Right kidney (tissue), 9 donors: ENCODE measurements at places on chromosomes 3 and 15.

- no peak for DNase-seq
Observed at GRCh38 chr3:40642812-40643211, 118.1 kb downstream of the ZNF621 start.

DNA sequence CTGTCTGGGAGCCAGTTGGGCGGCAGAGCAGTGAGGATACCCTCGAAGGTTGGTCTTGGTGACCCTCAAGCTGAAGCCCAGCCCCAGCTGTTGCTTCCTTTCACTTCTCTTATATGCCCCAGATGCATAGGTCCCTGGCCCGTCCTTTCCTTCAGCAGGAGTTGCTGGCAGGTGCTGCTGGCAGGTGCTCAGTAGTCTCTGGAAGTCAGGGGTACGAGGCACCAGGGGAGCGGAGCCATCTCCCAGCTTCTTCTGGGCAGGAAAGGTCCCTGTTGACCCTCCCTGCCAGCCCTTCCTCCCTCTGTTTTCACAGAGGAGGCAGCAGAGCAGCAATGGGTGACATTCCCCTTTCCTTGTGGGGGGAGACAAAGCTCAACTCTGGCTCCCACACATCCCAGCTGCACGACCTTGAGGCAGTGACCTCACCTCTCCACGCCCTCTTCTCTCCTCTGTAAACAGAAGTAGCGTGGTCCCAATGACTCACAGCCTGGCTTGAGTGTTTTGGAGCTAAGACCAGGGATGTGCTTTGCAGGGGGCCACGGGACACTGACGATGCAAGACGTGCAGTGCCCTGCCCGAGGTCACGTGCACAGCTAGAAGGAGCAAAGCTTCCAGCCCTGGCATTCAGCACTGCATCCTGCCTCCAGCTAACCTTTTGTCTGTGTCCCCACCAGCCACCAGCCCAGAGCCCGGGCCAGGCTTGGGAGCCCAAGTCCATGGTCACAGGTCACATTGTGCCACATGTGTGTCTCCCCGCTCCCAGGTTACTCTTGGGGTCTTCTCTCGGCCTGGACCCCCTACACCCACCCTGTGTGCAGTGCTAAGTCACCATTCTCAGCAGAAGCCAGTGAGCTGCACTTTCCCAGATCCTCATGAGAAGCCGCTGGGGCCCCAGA, 49.7 kb downstream of the SLC6A6 start:
- no peak for DNase-seq

DNA sequence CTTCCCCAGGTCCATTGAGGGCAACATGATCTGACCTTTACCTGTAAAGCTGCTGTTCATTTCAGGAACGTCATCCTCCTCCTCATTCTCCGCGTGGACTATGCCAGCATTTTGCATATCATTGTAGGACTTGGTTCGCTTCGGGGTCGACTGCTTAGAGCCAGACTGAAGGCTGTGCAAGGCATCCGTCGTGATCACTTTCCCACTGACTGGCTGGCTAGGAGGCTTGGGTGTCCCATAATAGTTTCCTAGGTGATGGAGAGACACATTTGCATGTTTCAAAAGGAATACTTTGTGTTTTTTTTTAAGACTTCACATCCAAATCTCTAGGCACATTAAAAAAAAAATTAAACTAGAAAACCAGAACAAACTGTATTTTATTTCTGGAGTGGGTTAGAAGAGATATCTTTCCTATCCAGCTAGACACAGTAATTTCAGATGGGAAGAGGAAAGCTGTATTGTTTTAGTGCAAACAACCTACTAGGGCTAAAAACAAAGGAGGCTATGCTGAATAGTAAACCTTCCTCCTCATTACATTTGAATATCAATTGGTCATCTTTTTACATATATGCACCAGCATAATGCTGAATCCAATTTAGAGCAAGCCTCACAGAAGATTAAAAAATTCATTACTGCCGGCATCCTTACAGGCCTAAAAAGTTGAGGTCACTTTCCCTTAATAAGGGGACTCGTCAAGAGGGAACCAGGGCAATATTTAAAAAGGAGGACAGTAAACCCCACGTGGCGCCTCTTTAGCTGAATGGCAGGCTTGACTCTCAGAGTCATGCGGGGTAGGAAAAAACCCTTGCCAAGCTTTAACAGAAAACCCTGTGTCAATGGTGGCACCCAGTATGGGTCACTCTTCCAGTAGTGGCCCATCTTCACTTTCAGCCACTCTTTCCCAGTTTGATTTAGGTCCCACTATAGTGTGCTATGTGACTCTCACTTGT, 559.9 kb downstream of the MAGI1 start:
- no peak for DNase-seq

- no peak for DNase-seq
Observed at GRCh38 chr3:64344721-64345207, 119.5 kb upstream of the PRICKLE2 start.

- DNase-seq = no peak
Observed at GRCh38 chr3:16299746-16300145, 34.7 kb downstream of the OXNAD1 start.

DNA sequence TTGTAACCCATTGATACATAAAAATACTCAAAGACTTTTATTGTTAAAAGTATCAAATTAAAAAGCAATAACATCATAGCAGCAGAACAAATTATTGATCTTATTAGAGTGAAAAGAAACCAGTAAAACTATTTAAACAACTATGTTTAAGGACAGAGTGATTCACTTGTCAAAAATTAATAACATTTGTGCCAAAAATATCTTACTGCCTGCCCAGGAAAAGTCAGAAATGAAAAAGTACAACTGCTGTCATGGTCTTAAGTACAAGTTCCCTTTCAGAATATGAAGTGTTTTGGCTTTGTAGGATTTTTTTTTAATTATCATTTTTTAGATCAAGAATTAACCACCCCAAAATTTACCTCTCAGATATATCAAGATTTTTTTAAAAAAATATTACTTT, 3.4 kb downstream of the IFT57 start:
- no peak for DNase-seq

DNA sequence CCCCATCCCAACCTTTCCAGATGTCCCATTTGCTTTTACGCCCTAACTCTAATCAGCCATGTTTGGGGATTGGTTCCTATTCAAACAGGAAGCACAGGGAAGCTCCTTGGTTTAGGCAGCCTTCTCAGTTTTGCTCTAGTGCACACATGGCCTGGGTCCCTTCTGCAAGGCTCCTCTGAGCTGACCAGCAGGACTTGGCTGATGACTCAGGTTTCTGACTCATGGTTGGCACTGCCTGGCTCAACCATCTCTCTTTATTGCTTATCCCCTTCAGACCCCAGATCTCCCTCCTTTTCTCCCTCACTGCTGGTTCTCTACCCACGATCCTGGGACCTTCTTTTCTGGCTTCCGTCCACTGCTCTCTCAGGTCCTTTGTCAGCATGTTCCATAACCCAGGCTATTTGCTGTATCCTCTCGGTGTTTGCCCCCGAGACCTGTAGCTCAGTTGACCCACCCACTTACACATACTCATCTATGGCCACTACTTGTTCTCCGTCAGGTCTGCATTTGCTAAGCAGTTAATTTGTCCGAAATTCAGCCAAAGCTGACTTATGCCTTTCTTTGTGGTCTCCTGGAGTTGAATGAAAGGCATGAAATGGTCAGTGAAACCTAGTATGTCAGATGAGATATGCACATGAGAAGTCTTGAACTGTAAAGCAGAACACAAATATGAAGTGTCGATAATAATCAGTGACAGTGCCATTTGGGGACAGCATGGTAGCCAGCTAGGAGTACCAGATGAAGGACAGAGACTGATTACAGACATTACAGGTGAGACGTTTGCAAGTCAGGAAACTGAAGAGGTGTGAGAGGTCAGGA, 323.5 kb upstream of the ROPN1 start:
- no peak for DNase-seq

GRCh38 chr15:45790325-45790943, 155.6 kb downstream of the SQOR start:
- DNase-seq = no peak

GRCh38 chr3:186259612-186260383, 102.2 kb downstream of the DGKG start:
- DNase-seq = peak; percentile 48

DNA sequence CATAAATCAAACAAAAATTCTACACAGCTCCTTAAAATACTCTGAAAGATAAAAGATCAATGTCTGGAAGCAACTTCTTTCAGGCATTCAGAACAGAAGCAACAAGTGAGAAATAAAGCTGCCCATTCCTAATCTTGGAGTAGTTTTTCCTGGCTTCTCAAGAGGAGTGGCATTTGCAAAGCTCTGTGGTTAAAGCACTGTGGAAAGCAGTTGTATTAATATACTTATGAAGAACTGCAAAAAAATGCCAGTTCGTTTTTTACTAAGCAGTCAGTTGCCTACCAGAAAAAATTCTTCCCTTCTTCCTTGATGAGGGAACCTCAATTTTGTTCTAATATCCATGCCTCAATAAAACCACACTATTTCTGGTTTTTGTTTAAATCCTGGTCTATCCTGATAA, 197.8 kb downstream of the TNIK start:
- DNase-seq = no peak

GRCh38 chr3:124630960-124631359, 99.3 kb upstream of the UMPS start:
- no peak for DNase-seq

DNA sequence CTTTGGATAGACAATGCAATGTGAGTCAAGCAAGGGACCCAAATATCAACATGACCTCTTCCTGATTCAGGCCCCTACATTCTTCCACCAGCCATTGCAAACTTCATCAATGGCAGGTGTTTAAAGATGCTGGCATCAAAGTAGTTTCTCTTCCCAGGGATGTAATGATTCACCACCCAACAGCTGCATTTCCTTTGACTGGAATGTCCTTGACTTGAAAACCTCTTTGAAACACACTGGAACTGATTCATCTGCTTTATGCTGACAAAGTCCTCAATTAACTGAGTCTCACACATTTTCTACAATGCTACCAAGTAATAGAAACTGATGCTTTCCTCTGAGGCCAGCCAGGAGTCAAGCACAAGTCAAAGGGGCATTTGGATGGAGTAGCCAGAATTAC, 385.5 kb downstream of the GBE1 start:
- DNase-seq = no peak

DNA sequence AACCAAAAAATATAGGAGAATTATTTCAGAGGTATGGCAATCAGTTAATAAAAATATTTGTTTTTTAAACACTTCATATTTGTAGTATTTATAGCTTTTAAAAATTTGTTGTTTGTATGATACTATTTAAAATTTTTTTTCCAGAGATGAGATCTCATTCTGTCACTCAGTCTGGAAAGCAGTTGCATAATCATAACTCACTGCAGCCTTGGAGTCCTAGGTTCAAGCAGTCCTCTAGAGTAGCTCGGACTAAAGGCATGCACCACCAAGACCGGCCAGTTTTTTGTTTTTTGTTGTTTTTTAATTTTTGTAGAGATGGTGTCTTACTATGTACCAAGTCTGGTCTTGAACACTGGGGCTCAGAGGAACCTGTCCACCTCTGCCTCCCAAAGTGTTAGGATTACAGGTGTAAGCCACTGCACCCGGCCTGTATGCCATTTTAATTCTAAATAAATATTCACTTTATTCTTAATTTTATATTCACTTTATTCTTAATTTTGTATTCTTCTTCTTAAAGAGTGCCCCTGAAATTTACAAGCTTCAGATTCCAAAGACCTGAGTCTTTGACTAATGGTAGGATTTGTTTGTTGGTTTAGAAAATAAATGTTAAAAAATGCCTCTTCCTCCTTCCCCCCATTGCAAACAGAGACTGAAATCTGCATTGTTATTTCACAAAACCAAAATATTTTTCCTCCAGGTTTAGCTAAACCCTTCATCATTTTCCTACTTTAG, 9.4 kb downstream of the TGFBR2 start:
- no peak for DNase-seq

DNA sequence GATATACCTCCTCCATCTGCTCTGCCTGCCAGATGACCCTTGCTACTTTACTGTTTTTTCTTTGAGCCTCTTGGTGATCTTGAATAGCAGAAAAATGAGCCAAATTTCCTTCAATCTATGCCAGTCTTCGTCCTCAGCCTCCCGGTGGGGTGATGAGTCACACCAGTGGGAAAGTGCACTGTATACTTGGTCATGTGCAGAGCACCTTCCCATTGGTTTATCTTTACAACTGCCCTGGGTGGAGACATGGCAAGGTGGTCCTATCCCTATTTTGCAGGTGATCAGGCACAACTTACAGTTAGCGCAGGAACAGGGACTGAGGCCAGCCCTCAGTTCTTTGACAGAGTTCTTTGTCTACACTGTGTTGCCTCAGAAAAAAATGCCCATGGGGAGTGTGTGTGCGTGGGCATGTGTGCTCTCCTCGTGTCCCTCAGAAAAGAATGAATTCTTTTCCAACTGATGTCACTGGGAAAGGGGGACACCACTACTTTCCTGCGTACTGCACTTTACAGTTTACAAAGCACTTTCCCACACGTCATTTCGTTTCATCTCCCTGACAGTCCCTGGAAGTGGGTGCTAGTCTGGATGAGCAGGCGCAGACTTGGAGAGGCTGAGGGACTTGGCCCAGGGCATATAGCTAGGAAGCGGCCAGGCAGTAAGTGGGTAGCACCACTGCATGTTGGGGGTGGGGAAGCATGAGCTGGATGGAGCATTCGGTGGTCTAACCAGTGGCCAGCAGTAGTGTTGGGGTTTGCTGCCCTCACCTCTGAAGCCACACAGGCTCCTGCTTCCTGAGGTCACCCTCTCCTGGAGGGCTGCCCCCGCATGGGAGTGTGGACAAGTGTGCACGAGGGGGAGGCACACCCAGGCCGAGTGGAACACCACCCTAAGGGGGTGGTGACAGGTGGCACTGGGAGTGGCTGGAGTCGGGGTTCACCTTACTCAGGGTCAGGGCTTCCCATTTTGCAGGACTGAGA, 24.1 kb downstream of the SMAD3 start:
- DNase-seq = no peak

- no peak for DNase-seq
Observed at GRCh38 chr3:14407203-14407602, 4.8 kb downstream of the SLC6A6 start.

GRCh38 chr3:16490062-16490619, 23.4 kb downstream of the RFTN1 start:
- DNase-seq = no peak

DNA sequence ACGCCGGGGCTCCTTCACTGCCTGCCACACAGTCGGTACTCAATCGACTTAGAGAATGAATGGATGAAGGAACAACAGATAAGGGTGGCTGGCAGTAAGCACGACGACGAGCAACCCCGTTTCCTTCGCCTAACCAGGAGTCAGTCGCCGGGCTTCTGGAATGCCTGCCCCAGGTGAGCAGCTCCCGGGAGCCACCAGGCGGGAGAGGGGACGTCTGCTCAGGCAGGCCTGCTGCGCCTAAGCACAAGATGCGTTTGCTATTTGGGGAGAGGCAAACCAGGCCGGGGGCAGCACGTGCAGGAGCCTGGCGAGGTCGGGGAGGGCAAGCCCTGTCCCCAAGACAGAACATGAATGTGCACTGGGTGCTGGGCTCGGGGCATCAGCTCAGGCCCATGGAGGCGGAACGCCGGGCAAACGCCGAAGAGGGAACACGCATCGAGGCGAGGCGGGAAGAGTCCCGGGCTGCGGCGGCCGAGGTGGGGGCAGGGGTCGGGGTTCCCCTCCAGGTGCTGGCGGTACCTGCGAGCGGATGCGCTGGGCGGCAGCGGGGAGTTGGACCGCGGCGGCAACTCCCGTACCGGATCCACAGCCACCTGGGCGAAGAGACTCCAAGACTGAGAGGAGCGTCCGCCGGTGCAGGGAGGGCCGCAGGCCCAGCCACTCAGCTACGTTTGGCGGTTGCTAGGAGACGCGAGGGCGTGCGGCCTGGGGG, at the start of gene CFAP92:
Gene CFAP92, minus strand, starts transcription at position 616 of the 712 bp plus-strand sequence. CDS start 772 bp downstream, outside the sequence.
- DNase-seq = peak; percentile 83
